Keratinocyte (primary cell): ENCODE measurements at places on chromosomes 3 and 15. TPM values are rescaled to one million over a fixed set of nuclear protein-coding genes. Genes with fewer than 3 reads are reported as not detected.

GP9 gene
- not detected in 3 replicates for polyA plus RNA-seq

ARHGEF26 gene
- 1.4 to 2.2 TPM (median 2.0 TPM) in 3 replicates for polyA plus RNA-seq

DNASE1L3 gene
- polyA plus RNA-seq, result 0.77 to 2.1 TPM (median 1.9 TPM) in 3 replicates

NOP10 gene
- 492 to 969 TPM (median 663 TPM) in 3 replicates for polyA plus RNA-seq

IL5RA gene
- polyA plus RNA-seq, result not detected in 3 replicates

CADPS gene
- polyA plus RNA-seq, result not detected in 3 replicates

PLSCR5 gene
- polyA plus RNA-seq, result not detected in 3 replicates

PLAAT1 gene
- 0.48 to 0.57 TPM (median 0.55 TPM) in 3 replicates for polyA plus RNA-seq

BTLA gene
- 0.08 to 0.09 TPM in 2 of 3 replicates, not detected in the other for polyA plus RNA-seq

FSIP1 gene
- polyA plus RNA-seq, result 1.1 to 1.5 TPM (median 1.2 TPM) in 3 replicates

TGM5 gene
- polyA plus RNA-seq, result 0.07 to 0.23 TPM in 2 of 3 replicates, not detected in the other

LRTM1 gene
- not detected in 3 replicates for polyA plus RNA-seq

ROPN1 gene
- polyA plus RNA-seq, result 0.35 to 0.62 TPM (median 0.45 TPM) in 3 replicates

MCTP2 gene
- polyA plus RNA-seq, result 21.2 to 22.4 TPM (median 22.0 TPM) in 3 replicates

GPR156 gene
- 0.08 to 0.24 TPM (median 0.17 TPM) in 3 replicates for polyA plus RNA-seq

EIF5A2 gene
- 5.6 to 19.2 TPM (median 14.1 TPM) in 3 replicates for polyA plus RNA-seq

MOBP gene
- polyA plus RNA-seq, result not detected in 3 replicates

STAC gene
- polyA plus RNA-seq, result 3.8 to 7.9 TPM (median 7.7 TPM) in 3 replicates

ENTPD3 gene
- polyA plus RNA-seq, result 11.5 to 20.5 TPM (median 12.9 TPM) in 3 replicates

LOXL1 gene
- 8.8 to 14.8 TPM (median 9.2 TPM) in 3 replicates for polyA plus RNA-seq

B3GNT5 gene
- 39.7 to 66.6 TPM (median 42.0 TPM) in 3 replicates for polyA plus RNA-seq

STX19 gene
- polyA plus RNA-seq, result 0.16 to 0.30 TPM (median 0.28 TPM) in 3 replicates
